HS-27A (cell line): ENCODE measurements at places on chromosomes 16 and 17.

GRCh38 chr17:33925649-33926048 is 329.4 kb upstream of the CCL2 start:
- DNase-seq: no peak

- no peak for DNase-seq
Observed at GRCh38 chr16:29029168-29029994, 44.5 kb downstream of the LAT start.

DNA sequence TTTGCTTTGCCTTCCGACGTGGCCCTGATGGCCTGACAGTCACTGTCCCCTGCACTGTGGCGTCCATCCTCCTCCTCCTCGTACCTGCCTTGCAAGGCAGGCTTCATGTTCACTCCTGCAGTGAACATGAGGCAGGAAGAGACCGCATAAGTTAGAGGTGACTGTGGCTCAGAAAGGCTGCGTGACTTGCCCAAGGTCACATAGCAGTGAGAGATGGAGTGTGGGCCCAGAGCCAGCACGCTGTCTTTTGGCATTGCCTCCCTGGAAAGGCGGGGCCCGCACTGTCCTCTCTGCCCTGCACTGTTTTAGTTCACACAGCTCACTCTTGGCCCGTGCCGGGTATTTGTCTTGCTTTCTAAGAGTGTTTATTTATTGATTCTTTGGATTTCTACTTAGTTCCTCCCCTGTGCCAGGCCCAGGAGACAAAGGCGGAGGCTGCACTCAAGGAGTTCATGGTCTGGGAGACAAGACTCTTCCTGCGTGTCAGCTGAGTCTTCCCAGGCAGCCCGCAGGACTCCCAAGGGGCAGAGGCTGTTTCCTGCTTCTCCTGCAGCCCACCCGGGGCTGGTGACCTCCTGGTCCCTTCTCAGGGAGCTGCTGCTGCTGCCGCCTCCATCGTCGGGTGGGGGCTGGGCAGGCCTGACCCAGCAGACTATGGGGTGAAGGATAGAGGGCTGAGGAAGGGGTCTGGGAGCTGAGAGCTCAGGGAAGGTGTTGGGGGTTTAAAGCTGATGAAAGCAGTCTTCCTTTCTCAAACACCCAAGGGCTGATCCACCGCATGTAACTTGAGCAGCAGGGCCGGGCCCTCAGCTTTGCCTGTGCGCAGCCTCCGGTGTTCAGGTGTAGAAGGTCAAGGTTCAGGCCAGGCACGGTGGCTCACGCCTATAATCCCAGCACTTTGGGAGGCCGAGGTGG is 12.7 kb downstream of the CYGB start:
- no peak for DNase-seq

DNA sequence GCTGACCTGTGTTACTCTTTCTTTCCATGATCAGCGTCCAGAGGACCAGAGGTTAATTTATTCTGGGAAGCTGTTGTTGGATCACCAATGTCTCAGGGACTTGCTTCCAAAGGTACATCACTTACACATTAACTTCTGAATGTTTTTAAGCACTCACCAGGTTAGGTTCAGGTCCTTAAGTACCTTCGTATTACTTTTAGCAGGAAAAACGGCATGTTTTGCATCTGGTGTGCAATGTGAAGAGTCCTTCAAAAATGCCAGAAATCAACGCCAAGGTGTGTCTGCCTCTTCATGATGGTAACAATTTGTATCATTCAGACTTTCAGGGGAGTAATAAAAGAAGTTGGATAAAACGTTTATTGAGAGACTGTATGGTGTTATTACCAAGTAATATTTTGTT is 3.3 kb downstream of the HERPUD1 start:
- no peak for DNase-seq

- DNase-seq: no peak
Observed at GRCh38 chr16:1058216-1058615, 14.3 kb upstream of the SSTR5 start.

- DNase-seq: no peak
Observed at GRCh38 chr17:44345454-44346026, 438 bp downstream of the GRN start.

- no peak for DNase-seq
Observed at GRCh38 chr17:49634485-49634860, 43.4 kb downstream of the SPOP start.

GRCh38 chr16:54588026-54588425 is 301.4 kb upstream of the IRX3 start:
- DNase-seq: no peak

DNA sequence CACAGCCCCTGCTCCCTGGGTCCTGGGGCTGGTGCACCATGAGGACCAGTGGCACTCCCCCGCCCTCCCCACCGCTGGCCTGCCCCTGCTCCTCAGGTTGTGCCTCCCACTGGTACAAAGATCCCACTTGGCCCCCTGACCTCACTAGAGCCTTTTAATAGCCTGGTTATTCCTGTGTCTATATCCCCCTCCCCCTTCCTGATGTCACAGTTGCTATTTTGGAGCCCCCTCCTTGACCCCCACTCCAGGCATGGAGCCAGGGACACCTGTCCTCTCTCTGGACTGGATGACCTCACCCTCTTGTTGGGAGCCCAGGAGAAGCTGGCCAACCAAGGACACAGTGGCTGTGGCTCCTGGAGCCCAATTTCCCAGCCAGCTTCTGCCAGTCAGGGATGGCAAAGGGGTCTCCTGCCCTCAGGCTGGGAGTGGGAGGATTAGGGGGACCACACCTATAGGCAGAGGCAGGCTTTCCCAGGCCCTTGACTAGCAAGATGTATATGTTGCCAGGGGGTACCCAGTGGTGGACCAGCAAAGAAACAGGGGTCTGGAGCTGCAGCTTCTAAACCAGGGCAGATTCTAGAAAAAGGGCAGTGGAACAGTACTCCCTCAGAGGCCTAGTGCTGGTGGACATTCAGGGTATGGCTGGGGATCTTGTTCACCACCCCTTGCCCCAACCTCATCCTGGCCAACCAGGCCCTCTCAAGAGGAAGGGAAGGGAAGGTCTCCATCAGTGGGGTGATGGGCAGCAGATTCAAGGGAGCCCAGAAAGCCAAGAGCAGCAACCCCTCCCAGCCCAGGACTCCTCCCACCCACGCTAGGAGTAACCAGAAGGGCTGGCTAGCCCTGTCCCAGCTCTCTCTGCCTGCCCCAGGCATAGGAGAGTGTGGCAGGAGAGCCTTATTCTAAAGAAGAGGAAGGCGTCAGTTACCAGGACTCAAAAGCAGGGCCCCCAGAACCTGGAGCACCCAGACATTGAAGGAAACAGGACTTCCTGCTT is 10.9 kb downstream of the HDAC5 start:
- no peak for DNase-seq

- DNase-seq: no peak
Observed at GRCh38 chr17:19243838-19244237, 6.7 kb downstream of the EPN2 start.

DNA sequence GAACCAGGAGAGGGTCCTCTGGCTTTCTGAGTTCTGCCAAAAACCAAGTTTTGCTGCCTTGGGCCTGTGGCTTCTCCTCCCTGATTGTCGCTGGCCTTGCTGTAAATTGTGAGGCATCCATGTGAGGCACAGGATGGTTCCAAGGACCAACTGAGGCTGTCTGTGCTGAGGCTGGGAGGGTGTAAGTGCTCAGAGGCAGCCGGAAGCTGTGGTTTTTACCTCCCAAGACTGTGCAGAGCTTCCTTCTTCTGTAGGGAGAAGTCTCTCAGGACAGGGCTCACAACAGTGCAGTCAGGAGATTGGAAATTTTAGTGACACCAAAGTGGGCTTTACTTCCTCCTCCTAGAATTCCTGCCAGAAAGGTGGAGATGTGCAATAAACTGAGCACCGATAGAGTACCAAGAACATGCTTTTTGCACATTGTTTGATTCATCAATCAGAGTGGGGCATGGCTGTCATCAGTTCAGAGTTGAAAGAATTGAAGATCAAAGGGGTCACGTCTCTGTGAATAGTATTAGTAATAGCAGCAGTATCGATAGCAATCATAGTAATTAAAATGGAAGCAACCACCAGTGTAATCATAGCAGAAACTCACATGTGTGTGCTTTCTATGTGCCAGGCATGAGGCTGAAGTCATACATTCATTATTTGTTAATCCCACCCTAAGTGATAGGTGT is 467.1 kb downstream of the WWOX start:
- DNase-seq: no peak

DNA sequence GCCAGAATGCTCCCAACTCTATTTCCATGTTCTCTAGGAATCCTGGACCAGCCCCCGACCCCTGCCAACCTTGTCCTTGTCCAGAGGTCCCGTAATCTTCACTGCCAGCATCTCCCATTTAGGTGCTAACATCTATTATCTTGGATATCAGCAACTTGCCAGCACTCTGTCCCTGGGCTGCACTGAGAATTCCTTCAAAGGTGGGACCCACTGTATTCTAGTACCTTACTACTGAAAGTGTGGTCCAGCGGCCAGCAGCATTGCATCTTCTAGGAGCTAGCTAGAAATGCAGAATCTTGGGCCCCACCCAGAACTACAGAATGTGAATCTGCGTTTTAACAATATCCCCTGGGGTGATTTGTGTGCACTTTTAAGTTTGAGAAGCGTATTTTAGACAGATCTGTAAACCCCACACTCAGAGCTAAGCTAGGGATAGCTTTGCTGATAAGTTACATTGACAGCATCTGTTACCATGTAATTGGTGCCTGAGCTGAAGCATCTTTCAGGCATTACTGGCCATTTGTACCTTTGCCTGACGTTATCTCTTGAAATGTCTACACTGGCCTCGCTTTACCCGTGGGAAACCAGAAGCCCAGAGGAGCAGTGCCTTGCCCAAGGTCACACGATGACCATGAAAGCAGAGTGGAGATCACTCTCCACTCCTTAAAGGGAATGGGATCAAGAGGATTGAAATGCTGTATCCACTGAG is 8.3 kb downstream of the ABAT start:
- DNase-seq: no peak

DNA sequence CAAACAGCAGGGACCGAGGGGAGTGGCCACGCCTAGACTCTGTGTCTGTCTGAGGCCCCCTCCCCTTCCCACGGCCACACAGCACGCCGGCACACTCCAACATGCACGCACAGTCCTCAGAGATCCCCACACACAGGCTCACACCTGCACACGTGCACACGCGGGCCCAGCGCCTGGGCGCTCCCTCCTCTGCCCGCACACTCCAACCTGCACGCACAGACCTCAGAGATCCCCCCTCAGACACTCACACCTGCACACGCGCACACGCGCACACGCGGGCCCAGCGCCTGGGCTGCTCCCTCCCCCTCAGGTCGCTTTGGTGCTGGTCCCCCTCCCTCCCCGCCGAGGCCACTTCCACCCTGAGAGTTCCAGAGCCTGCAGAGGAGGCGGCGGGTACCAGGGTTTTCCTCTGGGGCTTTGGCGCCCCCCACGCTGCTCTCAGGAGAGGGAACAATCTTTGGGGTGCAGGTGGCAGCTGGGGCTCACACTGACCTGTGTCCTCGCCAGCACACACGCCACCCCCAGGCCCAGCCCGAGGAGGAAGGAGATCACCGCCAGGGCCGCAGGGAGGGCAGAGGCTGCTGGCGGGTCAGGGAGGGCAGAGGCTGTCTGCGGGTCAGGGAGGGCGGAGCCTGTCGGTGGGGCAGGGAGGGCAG is 1.6 kb downstream of the CD7 start:
- DNase-seq: no peak

DNA sequence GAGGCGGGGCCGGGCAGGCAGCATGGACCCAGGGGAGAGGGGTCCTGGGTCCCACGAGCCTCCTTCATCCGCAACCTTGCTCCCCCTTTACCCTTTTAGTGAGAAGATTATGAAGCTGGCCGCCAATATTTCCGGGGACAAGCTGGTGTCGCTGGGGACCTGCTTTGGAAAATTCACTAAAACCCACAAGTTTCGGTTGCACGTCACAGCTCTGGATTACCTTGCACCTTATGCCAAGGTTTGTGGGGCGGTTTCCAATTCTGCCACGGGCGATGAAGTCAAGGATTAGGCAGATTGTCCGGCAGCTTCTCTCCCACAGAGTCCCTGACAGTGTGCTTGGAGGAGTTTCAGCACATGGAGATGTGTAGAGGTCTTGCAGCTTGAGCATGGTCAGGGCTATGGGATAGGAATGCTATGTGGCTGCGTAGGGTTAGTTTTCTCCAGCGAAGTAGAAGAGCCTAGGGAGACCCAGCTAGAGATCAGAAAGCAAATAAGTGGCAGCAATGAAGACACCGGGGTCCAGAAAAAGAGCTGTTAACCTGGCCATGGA is 598 bp downstream of the NIP7 start:
- no peak for DNase-seq

GRCh38 chr17:27303734-27304133 is 9.8 kb downstream of the WSB1 start:
- DNase-seq: no peak

DNA sequence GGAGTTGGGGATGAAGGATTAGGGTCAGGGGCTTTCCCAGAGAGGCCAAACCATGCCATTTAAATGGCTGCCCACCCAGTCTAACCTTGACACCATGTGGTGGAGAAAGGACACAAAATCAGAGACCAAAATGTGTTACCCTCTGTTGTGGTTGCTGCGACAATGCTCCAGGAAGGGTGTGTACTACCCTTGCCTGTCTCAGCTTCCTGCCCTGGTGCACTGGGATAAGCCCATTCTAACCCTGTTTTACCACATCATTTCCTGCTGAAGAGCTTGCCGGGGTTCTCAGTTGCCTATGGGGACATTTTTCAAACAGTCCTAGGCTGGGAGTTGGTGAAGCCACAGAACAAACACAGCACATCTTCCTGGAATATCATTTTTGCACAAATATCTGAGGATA is 4.9 kb downstream of the OR4D1 start:
- no peak for DNase-seq

DNA sequence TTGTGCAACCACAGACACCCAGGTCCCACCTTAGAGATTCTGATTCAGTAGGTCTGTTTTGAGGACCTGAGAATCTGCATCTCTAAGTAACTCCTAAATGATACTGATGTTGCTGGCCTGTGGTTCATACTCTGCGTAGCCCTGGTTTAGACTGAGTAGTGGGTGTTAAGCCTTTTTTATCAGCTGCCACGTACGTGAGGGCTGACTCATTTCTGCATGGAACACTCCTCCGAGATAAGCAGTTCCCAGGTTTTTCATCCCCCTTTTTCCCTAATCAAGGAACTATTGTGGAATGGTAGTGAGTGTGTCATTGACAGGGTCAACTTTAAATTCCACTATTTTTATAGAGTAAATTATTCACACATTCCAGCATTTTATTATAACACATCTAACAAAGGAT is 26.1 kb downstream of the CDRT4 start:
- DNase-seq: no peak

- DNase-seq: no peak
Observed at GRCh38 chr17:76266244-76266938, 1.2 kb downstream of the UBALD2 start.

GRCh38 chr16:87327798-87328495 is 10.8 kb upstream of the C16orf95 start:
- DNase-seq: no peak

- no peak for DNase-seq
Observed at GRCh38 chr17:53321651-53322050, 501.1 kb upstream of the KIF2B start.
